ENCODE measurements at places on chromosomes 2 and 18.

- no peak for DNase-seq
Measured at GRCh38 chr2:6880200-6880733, 2.7 kb downstream of the RSAD2 start.

DNA sequence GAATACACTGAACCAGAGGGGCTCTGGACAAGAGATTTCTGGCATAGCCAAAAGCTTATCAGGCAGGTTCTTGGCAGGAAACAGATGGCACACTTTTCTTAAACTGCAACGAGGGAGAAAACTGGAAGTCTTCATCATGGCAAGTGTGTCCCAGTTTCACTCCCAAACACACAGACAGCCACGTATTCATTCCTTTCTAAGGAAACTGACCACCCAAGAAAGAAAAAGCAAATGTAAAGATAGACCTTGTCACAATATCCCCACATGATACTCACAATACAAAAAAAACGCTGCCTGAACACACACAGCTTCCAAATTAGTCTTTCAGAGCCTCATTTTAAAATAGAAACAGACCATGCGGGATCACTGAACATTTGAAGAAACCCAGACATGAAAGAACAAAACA is 40.6 kb upstream of the RTTN start:
- DNase-seq, result no peak

DNA sequence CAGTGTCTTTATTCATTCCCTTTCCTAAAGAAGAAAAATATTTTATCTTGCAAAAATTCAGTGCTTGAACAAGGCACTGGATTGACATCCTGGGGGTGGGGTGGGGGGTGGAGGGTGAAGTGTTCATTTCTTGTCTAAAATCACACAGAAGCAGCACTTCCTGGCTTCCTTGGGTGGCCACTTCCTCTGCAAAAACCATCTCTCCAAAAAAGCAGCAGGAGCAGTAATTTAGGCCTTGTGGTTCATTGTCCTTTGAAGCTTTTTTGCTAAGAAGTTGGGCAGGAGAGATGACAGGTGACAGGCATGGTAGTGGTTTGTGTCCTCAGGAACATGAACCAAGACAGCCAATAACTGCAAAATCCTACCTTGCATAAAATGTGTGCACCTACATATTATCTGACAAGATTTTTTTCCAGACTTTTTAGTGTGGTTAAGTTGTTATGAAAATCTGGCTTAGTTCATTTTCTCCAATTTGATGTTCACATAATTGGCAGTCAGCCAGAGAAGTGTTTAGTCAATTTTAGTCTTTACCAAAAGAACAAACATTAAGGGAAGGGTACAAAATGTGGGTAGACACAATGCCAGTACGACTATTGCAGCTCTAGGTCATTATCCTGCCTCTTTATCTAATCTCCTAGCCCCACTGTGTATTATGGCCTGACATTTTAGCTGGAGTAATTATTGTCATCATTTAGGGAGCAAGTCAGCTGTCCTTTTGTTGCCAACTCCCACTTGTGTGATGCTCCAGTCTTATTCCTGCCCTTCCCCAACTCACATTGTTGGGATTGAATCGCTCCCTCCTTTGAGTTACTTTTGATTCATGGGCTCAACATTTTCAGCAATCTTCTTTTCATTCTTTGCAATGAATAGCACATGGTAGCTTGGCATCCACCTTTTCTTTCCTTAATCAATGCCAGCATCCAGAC is 177.2 kb downstream of the MYO3B start:
- DNase-seq, result no peak

GRCh38 chr18:43751203-43751602 is 473.9 kb upstream of the SYT4 start:
- DNase-seq, result no peak

GRCh38 chr2:222576171-222577081 is 79.5 kb downstream of the FARSB start:
- DNase-seq, result no peak

DNA sequence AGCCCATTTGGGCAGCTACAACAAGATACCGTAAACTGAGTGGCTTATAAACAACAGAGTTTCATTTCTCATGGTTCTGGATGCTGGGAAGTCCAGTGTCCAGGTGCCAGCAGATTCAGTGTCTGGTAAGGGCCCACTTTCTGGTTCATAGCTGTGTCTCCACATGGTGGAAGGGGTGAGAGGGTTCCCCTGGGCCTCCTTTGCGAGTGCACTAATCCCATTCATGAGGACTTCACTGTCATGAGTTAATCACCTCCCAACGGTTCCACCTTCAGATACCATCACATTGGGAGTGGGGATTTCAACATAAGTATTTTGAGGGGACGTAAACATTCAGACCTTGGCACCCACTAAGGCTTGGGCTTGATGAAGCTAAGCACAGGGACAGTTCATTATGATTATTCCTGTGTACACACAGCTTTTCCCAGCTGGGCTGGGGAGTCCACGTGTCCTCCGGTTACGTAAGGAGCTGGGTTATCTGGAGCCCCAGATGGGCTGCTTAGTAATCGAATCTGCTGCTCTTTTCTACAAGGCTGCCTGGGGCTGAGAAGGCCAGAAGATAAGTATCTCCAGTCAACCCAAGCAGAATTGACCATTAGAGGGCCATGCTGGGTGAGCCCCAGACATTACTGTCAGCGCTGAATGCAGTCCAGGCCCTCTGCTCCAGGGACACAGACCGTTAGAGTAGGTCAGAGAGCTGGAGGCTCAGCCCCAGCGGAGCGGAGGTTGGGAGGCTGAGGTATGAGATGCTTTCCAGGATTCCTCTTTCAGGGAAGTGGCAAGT is 42.7 kb downstream of the EPAS1 start:
- DNase-seq, result no peak

DNA sequence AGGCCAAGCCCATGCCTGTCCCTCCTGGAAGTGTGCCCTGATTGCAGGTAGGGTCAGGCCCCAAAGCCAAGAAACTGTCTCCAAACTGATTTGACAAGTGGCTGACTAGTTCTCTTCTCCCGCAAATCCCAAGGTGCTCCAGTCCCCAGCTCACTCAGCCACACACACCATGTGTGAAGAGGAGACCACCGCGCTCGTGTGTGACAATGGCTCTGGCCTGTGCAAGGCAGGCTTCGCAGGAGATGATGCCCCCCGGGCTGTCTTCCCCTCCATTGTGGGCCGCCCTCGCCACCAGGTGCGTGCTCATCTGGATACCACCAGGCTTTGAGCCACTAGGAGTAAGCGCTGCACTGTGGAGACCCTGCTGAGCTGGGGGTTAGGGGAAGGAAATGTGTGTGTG is 8.3 kb downstream of the ACTG2 start:
- DNase-seq, result no peak

GRCh38 chr2:236014408-236015131 is 153.6 kb downstream of the GBX2 start:
- DNase-seq, result no peak

GRCh38 chr2:216698895-216699294 is 3.5 kb upstream of the IGFBP5 start:
- DNase-seq, result no peak
